ENCODE measurements at places on chromosomes 4 and X.

DNA sequence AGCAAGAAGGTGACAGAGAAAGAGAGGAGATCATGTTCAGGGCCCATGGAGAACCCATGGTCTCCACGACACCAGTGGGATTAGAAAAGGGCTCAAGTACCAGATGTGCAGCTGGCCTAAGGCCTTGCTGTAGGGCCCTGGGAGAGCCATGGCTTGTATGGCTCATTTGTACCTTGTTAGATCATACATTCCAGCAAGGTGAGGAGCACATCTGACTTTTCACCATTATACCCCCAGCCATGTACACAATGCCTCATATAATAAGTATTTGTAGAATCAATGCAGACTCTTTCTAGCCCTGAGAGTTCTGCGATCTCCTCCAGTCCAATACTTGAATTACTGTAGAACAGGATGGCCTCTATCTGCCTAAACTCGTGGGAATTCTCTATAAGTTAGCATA lies 94.2 kb upstream of the MAP3K15 start:
- no peak for DNase-seq

GRCh38 chrX:153059191-153060094 lies 3.2 kb downstream of the PNMA3 start:
- no peak for DNase-seq

- DNase-seq: no peak
Measured at GRCh38 chr4:148261848-148262247, 180.4 kb downstream of the NR3C2 start.

- peak; percentile 93 for DNase-seq
Measured at GRCh38 chr4:15913631-15913970, 24.9 kb downstream of the FGFBP1 start.

- no peak for DNase-seq
Measured at GRCh38 chrX:150303386-150304097, 59.6 kb upstream of the MAMLD1 start.

DNA sequence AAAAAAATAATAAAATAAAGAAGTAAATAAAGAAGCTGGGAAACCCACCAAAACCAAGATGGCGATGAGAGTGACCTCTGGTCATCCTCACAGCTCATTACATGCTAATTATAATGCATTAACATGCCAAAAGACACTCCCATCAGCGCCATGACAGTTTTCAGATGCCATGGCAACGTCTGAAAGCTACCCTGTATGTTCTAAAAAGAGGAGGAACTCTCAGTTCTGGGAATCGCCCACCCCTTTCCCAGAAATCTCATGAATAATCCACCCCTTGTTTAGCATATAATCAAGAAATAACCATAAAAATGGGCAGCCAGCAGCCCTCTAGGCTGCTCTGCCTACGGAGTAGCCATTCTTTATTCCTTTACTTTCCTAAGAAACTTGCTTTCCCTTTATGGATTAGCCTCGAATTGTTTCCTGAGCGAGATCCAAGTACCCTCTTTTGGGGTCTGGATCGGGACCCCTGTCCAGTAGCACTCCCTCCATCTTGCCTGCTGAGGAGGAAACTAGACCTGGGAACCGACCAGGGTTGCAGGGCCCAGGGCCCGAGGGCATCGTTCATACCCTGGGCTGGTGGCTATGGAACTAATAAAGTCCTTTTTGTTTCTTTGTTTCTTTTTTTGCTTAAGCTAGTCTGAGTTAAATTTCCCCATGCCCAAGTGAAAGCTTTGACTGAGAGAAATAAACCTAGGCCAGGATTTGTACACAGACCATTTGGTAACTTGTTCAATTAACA lies 30.9 kb downstream of the HTT-AS start:
- no peak for DNase-seq

DNA sequence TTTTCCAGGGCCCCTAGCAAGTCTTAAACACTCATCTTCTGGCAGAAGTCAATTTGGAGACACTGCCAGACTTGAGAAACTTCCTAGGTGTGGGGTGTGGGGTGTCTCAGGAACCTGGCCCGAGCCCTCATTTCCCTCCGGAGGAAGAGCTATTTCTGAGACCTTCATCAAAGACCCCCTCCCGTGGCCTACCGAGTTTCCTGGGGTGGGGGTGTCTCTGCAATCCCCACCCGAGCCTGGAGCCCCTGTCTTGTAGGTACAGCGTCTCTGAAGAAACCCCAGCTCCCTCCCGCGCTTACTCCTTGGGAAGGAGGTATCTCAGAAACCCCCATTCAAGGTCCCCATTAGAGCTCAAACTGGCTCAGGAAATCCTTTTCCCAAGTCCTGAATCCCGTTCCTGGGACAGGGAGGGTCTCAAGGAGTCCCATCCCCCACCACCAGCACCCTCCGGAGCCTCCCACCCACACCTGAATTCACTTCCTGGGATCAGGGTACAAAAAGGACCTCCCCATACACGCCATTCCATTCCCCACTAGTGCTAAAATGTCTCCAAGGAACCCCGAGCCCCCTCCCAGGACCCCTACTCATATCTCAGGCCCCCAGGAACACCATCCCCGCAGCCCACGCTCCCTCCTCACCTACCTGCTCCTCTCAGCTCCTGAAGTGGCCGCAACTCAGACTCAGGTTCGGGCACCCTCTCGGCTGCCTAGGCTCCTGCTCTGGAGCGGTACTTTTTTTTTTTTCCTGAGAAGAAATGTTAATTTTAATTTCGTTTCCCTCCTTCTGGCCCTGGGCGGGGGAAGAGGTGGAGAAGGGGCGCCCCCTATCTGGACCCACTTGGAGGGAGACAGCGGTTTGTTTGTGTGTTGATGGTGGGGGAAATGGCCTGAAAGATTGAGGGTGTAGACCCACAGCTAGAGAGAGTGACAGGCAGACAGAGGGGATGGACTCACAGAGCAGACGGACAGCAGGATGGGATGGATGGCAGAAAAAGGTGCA lies 1.1 kb downstream of the SLC38A5 start:
- no peak for DNase-seq

DNA sequence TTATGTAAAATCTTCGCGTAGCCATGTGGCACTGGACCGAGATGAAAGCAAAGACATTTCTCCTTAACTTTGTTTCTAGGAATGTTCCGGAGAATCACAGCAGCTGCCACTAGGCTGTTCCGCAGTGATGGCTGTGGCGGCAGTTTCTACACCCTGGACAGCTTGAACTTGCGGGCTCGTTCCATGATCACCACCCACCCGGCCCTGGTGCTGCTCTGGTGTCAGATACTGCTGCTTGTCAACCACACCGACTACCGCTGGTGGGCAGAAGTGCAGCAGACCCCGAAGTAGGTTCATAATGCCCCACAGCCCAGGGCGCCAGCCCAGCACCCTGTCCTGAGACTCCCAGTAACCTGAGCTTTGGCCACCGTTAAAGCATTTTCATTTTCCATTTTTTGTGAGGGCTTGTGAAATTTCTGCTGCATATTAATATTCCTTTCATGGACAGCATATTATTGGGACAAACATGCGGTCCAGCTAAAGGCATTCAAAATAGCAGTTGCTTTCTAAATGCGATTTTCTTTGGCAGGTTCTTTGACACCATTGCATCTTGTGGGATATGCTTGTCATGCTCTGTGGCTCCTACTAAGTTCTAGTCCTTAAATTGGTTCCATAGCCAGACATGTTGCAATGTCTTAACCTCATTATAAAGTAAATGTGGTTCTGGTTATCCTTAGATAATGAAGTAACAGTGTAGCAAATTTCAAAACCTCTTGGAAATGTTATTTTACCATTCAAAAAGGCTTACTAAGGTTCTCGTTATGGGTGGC lies 49.1 kb upstream of the MSANTD1 start:
- DNase-seq: no peak

DNA sequence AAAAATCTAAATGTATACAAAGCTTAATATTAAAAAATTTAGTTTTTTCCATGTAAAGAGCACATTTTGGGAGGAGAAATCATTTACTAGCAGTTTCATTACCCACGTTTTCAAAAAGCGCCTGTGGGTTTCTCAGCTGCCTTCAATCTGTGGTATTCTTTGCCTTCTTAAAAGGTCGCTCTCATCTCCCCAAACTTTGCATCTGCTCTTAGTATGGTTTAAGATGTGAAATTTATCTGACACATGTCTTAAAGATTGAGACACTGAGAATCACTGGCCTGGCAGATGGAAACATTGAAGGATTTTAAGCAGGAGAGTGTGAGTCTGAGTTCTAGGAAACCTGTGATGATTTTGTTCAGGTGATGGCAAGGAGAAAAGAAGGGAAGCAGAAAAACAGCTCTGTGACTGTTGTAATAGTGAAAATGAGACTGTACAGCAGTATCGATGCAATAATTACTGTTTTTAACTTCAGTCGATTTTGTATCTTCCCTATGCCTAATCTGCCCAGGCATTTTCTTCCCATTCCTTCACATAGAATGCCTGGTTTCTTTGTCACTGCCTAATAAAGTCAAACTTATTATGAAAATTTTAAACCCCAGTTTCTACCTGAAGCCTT lies 75.9 kb downstream of the PAQR3 start:
- DNase-seq: no peak

DNA sequence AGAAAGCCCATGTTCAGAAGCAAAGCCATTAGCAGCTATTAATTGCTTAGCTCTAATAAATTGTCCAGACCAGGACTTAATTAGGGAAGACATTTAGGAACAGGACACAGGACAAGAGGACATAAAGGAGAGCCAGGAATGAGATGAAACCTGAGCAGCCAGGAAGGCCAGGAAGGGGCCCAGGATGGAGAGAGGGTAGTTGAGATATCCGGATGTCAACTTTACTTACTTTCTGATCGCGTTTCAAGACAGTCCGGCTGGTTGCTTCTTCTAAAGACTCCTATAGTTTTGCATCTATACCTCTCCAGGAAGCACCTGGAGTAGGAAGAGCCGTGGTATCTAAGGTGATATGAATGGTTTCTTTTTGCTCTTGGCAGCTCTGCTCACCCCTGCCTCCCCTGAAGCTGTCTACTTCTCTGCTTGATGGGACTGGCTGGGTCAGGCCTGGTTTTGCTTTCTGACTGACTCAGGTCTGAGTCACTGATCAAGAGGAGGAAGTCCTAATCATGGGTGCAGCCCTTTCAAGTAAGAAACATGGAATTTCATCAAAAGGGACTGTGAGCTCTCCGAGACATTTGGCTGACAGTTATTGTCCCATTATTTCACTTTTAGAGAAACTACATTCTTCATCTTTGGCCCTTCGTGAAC lies 733.3 kb downstream of the RPA4 start:
- DNase-seq: peak; percentile 83

DNA sequence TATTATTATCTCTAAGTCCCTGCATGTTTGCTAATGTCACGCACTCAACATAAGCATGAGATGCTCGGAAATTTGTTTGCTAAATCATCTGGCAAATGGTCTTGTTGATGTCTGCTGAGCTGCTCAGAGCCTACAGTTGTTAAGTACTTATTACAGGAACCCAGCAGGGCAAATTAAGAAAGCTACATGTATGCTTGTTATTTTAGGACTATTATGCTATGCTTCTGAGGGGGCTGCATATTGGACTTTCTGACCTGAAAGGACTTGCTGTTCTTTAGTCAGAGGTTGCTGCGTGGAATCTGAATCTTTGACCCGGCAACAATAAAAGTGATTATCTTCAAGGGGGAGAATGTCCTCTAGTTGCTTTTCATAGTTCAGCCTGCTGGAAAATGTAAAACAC lies 36.3 kb upstream of the TENM3 start:
- no peak for DNase-seq

DNA sequence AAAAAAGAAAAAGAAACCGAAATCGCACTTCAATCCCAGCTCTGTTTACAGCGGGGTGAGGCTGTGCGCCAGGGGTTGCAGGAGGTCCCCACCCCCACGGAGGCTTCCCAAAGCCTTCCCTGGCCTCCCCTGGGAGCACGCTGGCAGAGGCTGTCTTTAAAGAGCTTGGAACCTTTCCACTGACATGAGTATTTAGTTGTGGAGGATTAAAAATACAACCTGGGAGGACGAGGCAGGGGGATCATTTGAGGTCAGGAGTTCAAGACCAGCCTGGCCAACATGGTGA lies 69.1 kb downstream of the PPP2R2C start:
- no peak for DNase-seq

DNA sequence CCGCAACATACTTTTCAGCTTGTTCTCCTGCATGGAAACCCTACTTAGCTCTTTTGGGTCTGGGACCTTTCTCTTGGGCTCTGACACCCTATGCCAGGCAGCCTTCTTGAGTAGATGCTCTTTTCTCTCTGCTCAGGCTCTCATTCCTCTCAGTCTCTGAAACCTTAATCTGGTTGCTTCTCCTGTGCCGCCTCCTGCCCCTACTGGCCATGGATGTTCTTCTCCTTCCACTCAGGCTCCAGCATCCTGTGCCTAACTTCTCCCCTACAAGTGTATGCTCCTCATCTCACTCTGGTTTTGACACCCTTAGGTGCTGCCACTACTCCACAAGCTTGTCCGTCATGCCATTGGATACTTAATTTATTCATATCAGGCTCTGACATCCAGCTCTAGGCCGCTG lies 15.2 kb downstream of the BLTP1 start:
- DNase-seq: no peak

DNA sequence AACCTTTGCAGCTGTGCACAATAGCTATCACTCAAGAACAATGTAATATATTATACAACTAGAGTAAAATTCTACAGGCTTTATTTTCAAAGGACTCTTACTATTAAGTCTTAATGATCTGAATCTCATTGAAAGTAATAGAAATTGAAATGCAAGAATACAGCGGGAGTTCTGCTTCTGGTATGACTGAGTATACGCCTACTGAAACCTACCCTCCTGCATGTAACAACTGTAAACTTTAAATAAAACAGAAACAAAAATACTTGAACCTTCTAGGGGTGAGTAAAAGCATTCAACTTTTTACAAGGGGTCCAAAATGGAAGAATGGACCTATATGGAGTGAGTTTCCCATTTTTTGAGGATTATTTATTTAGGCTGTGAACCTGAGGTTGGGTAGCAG lies 13.5 kb downstream of the DCHS2 start:
- no peak for DNase-seq

DNA sequence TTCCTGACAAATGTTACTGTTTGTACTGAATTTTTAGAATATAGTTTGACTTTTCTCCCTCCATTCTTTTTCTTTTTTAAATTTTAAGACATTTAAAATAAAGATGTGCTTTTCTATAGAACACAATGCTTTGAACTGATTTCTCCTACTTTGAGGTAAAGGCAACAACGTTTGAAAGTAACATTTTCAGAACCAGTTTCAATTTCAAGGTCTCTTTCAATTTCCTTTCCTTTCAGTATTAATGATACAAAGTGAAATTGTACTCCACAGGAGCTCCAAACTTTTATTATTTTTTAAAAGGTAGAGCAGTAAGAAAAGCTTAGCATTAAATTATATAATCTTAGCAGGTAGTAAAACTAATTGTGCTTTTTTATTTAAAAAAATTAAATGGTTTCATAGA lies 54.9 kb downstream of the NDST4 start:
- DNase-seq: no peak

- no peak for DNase-seq
Measured at GRCh38 chrX:39507617-39508299, 590.0 kb downstream of the BCOR start.

- DNase-seq: no peak
Measured at GRCh38 chr4:12445711-12446235, 1017.1 kb upstream of the HS3ST1 start.

Data from HT1080 (cell line).